ENCODE measurements at places on chromosomes 5 and 9.

GRCh38 chr5:137203011-137203632, 296.0 kb downstream of the SPOCK1 start:
- no peak for DNase-seq

GRCh38 chr5:121949885-121950284, 11.9 kb upstream of the SRFBP1 start:
- DNase-seq: peak; percentile 51

GRCh38 chr9:108521063-108521590, 334.7 kb downstream of the ACTL7B start:
- no peak for DNase-seq

DNA sequence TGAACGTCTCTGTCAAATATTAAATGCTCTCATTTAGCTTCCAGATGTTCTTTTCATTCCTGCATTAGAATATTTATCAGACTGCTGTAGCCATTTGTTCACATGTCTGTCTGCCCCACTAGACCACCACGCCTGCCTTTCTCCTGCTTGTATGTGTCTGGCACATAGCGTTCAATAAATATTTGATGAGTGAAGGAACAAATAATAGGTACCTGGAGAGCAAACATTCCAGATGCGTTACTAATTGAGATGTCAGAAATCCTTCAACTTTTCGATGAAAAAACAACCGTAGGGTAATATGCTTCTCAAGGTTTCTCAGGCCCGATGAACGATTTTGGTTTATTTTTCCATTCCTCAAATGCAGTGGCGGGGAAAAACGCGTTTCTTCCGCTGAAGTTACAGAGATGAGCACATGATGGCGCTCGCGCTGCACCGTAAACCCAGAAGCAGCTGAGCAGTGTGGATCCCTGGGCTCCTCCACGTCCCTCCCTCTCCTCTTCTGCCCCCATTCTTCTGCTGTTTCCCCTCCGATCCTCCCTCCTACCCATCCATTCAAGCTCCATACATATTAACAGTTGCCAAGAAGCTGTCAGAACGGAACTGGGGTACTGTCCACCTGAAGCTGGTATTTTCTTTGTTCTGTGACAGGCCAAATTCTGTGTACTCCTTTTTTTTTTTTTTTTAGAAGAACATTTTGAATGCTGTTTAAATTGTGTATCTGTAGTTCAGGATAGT, 245.4 kb downstream of the MPDZ start:
- DNase-seq: peak; percentile 85

GRCh38 chr9:122092611-122093506, at the start of gene TTLL11:
TTLL11 (minus strand) TSS chr9:122093308; CDS start chr9:122093148, 160 bp downstream.
- DNase-seq: peak; percentile 97

- peak; percentile 83 for DNase-seq
Observed at GRCh38 chr5:10452768-10453331, 11.2 kb downstream of the ROPN1L start.

Measured in H7 (cell line).